ENCODE measurements at places on chromosomes 3 and 15.

DNA sequence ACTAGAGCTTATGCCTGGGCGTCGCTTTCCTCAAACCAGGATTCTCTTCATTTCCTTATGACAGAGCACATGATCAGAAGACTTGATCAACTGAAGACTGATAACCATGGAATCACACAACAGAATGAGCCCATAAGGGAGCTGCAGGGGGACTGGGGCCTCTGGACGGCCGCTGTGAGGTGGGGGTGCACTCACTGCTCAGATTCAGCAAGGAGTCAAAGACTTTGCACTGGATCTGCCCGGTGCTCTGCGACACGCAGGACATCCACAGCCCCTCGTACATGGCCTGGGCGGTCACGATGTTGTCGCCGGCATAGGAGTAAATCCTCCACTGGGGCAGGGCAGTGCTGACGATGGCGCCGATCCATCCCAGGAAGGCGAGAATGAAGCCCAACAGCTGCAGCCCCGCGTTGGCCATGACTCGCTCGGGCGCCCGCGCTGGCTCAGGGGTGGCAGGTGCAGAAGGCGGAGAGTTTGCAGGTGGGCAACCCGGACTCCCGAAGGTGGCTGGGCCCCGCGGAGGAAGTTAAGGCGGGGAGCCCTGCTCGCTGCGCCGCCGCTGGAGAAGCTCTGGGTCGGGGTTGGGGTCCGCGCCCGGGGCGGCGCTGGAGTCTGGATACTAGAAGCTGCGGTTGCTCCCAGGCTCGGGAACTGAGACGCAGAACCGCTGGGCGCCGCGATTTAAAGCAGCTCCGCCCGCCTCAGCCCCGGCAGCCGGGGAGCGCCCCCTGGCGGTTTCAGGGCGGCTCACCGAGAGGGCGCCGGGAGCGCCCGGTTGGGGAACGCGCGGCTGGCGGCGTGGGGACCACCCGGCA is at the start of gene CLDN1:
Gene CLDN1, minus strand, starts transcription at position 658 of the 815 bp plus-strand sequence. Its CDS starts 240 bp downstream, at position 418.
- peak; percentile 5 for DNase-seq

DNA sequence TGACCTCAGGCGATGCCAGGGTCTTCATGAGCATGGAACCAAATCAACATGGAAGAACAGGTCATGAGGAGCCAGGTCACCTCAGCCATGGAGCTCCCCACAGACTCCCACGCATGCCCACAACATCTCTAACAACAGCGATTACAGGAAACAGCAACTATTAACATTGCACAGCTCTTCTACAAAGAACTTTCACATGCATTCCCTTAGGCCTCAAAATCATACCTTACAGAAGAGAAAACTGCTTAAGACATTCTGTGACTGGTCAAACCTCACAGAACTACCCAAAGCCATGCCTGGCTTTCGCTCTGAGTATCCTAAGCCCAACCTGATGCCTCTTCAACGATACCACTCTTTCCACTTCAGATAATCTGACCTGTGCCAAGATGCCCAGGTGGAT is 117.8 kb downstream of the OXNAD1 start:
- no peak for DNase-seq

DNA sequence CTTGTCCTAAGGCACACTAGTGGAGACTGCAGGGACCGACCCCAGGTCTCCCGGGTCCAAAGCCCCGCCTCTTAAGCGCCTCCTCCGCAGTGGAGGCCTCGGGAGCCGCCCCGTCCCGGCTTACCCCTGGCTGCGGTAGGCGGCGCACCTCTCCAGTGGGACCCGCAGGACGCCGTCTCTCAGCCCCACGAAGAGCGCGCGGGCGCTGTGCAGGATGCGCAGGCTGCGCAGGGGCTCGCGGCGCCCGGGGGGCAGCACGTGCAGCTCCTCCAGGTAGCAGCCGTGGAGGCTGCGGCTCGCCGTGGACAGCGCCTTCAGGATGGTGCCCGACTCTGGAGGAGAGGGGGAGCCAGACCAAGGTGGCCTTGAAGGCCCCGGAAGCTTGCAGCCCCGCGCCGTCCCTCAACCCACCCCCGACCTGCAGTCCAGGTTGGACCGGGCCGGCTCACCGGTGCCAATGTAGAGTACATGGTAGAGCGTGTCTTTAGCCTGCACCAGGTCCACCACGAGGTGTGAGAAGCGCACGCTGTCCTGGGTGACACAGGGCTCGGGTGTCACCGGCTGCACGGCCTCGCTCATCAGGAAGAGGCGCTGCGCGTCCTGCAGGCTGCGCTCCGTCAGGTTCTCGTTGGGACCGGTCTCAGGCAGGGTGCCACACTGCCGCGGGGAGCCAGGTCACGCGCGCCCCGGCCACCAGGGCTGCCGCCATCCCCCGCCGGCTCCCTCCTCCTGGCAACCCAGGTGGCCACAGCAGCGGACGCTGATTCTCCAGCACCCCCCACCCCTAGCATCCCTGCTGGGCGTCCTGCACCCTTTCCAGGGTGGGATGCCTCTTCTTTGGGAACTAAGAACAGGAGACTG is 105.5 kb downstream of the SEMA5B start:
- DNase-seq = no peak

- no peak for DNase-seq
Measured at GRCh38 chr3:74532446-74532845, 82.0 kb downstream of the CNTN3 start.

DNA sequence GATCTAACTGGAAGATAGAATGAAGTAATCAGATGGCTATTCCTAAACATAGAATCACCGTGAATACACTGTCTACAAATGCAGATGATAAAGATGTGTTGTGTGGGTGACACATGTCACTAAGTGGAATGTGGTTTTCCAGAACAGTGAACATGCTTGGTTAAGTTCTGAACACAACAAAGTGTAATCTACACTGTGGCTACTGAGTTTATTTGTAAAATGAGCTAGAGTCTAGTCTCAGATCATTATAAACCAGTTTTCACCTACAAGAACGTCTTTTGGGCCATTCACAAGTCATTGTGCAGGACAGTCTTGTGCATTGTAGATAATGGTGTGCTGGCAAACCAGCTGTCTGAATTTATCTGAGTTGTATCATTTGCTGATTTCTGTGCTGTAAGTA is 35.3 kb downstream of the OXNAD1 start:
- no peak for DNase-seq

DNA sequence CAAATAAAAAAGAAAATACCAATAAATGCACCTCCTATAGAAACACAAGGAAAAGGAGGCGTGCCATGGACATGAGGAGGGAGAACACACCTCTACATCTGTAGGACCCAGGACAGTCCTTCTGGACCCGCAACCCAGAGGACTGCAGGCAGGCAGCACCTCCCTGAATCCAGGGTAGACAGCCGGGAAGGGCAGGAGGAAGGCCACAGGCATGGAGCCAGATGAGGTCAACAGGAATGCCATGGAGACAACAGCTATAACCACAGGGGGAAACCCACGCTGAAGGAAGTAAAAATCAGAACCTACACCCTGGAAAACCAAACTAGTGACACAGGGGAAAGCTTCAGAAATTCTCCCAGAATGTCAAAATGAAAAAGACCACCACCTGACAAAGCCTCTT is 248.8 kb upstream of the NSMCE3 start:
- DNase-seq = no peak

DNA sequence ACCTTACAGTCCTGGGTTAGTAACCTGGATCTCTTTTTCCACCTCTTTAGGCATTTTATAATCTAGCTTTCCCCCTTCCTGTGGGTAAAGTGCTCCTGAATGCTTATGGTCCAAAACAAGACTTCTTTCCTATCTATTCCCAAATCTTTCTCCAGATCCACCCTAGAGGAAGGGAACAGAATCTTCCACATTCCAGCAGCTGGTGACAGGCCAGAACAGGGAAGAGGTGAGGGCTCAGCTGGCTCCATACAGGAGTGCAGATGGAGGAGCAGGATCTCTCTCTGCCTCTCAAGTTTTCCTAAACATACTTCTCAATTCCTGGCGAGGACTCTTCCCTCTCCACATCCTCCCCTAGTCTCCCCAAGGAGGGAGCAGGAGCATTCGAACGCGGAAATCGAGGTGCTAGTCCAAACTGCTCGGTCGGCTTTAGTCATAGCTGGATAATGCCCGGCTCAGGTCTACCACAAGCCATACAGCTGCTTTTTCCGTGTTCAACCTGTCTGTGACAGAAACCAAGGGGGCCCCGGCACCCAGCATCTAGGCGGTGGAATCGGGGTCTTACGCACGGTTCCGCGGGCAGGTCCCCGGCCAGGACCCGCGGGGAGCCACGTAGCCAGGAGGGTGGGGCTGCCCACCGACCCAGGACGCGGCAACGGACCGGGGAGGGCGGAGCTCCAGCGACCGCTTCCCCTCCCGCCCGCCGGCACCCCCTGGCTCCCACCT is 4.0 kb downstream of the RASSF1 start:
- DNase-seq = no peak

DNA sequence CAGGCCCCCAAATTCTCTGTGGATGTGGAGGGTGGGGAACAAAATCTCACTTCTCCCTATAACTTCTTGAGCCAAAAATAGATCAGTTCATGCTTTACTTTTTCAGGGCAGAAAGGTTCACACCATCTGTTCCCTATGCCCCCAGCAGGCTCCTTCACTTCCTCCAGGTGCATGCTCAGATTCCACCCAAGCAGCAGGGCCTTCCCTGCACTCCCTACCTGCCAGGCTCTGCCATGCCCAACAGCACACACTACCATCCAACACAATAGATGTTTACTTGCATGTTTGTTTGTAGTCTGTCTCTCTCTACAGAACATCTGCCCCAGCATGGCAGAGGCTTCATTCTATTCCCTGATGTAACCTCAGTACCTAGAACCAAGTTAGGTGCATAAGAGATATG is 43.3 kb downstream of the GABRB3 start:
- no peak for DNase-seq

DNA sequence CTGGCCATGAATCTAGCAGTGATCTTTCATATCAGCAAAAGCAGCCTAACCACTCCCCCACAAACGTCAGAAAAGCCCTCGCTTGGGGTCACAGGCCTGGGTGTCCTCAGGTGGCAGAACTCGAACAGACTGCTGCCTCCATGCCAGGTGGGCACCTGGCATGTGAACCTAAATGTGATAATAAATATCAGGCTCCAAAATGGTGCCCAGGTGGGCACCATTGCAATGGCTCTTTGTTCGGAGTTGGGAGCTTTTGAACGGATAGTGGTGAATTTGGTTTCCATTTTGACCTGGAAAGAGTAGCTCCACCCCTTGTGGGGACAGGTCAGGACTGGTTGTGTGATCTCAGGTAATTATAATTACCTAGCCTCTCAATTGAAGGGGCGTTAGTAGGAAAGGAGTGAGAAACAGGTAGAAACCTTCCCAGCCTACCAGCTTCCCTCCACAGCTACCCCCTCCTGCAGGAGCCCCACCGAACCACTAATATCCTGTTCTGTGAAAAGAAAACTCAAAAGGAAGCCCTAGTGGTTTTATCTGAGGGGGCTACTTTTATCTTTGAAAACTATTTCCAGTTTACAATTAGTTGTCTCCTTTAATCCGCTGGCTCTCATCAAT is 18.1 kb downstream of the MYO1E start:
- no peak for DNase-seq

DNA sequence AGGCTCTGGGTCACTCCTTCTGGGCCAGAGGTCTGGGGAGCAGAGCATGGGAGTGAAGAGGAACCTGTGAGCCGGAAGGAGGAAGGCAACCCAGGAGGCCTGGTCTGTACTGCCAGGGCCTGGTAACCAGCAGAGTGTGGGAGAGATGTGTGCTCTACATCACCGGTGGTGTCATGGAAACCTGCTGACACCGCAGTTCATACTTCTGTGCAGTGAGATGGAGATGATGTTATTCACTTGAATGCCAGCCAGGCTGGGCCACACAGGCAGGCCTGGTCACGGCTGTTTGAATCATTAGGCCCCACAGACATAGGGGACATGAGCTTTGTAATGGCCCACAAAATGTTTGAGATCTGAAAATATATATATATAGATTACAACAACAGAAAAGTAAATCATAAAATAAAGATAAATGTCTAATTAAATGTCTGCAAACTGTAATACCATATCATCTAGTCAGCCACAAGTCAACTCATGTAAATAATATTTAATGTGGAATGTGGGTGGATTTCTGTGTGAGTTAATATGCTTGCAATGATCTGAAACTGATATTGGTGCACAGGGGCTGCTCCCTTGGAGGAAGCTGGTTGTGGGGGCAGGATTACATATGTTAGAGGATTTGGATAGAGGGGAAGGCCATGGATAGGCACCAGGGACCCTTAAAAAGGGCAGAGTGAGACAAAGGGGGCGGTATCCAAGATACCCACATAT is 108.5 kb upstream of the PFN2 start:
- DNase-seq = no peak

DNA sequence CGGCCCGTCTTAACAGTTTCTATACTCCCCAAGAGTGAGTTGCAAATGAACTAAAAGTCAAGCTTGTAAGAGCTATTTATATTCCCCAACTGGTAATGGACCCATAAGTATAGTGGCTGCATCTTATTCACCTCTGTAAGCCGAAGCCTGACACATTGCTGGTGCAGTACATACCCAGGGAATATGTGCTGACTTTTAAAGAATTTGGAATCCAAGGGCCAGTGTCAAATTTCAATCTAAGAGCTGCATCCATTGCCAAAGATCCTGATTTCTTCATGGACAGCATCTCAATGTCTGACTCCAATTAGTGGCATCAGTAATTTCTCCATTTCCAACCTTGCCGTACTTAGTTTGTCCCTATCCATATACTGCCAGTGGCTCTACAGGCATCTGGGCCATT is 42.0 kb downstream of the FRMD4B start:
- DNase-seq = no peak

DNA sequence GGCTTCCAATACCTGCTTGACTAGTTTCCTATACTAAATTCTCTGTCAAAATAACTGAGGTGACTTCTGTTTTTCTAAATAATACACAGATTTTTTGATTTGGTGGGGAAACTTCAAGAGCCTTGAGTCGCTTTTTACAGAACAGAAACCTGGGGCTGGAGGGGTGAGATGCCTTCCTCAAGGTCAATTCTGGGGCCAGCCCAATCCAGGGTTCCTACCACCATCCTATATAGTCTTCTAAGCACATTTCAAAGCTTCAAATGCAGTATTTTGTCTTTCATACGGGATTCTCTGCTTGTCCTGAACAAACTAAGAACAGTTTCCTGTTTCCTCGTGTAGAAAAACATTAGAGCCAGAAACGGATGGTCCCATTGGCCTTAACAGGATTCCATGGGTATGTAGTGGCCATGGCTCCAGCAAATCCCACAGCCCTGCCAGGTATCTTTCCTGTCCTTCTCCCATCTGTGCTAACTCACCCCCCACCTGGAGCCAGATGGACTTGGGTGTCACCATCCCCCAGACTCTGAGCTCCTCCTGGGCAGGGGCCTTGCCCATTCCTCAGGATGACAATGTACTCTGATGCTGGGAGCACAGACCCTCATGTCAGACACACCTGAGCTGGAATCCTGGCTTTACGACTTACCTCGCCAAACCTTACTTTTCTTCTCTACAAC is 146.9 kb downstream of the KLF13 start:
- peak; percentile 50 for DNase-seq

GRCh38 chr3:77147836-77148578 is 108.1 kb downstream of the ROBO2 start:
- DNase-seq = no peak

- DNase-seq = no peak
Measured at GRCh38 chr3:113623811-113624210, 72.6 kb downstream of the USF3 start.
